A673 (cell line): ENCODE measurements at places on chromosomes 5 and 9.

GRCh38 chr5:5658889-5659465, 236.5 kb downstream of the ICE1 start:
- DNase-seq: no peak

GRCh38 chr9:130243882-130244170, 21.7 kb upstream of the HMCN2 start:
- DNase-seq: no peak

GRCh38 chr5:72157625-72157962, 50.3 kb downstream of the MAP1B start:
- DNase-seq: no peak

GRCh38 chr5:73450672-73451223, 2.2 kb upstream of the FOXD1 start:
- peak; percentile 8 for DNase-seq

GRCh38 chr5:44361342-44362001, 27.7 kb downstream of the FGF10 start:
- DNase-seq: no peak

GRCh38 chr5:155878991-155879575, 447.9 kb upstream of the SGCD start:
- DNase-seq: no peak
